CD14-positive monocyte (primary cell): ENCODE measurements at places on chromosomes 1 and 21.
A peak's percentile ranks its signal among the peaks of the same experiment; 100 is the strongest.

DNA sequence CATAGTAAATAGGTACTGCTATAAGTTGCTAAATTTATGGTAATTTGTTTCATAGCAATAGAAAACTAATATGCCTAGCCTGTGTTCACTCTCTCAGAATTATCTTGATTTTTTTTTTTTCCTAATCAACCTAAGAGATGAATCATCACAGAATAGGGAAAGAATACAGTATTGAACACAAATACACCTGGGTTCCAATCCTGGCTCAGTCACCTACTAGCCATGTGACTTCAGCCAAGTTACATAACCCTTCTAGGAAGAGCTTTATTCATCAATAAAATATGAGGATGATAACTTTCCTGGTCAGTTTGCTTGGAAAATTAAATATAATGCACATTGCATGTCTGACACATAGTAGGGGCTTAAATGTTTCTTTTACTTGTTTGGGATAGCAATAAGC is 279.5 kb downstream of the FOXD2 start:
- H3K27me3 ChIP-seq: peaks cover 7% of the 10 kb centered on the region
- no peaks in the 10 kb centered on the region for H3K4me1 ChIP-seq
- DNase-seq: no peak
- H3K27ac ChIP-seq: no peak overlapping the region

GRCh38 chr21:34997294-34997693 is 51.8 kb downstream of the RUNX1 start:
- no peaks in the 10 kb centered on the region for H3K27me3 ChIP-seq
- no peak overlapping the region for H3K4me3 ChIP-seq
- DNase-seq: no peak
- peaks cover 58% of the 10 kb centered on the region for H3K4me1 ChIP-seq

GRCh38 chr1:118993700-118994026 is 5.5 kb upstream of the TBX15 start:
- H3K27ac ChIP-seq: no peak overlapping the region
- H3K4me1 ChIP-seq: no peaks in the 10 kb centered on the region
- H3K4me3 ChIP-seq: no peak overlapping the region

GRCh38 chr1:54099061-54099610 is 45.7 kb downstream of the TCEANC2 start:
- peaks cover 33% of the 10 kb centered on the region for H3K36me3 ChIP-seq
- H3K27me3 ChIP-seq: no peaks in the 10 kb centered on the region
- H3K4me1 ChIP-seq: peaks cover 17% of the 10 kb centered on the region
- no peak for DNase-seq

- no peaks in the 10 kb centered on the region for H3K27me3 ChIP-seq
- H3K4me1 ChIP-seq: no peaks in the 10 kb centered on the region
- H3K27ac ChIP-seq: no peak overlapping the region
Measured at GRCh38 chr1:162722036-162722435, 68.5 kb upstream of the HSD17B7 start.

GRCh38 chr1:46005594-46005993 is 126.8 kb downstream of the PIK3R3 start:
- peaks cover 32% of the 10 kb centered on the region for H3K4me1 ChIP-seq
- H3K36me3 ChIP-seq: peaks cover 19% of the 10 kb centered on the region
- no peak overlapping the region for H3K27ac ChIP-seq

DNA sequence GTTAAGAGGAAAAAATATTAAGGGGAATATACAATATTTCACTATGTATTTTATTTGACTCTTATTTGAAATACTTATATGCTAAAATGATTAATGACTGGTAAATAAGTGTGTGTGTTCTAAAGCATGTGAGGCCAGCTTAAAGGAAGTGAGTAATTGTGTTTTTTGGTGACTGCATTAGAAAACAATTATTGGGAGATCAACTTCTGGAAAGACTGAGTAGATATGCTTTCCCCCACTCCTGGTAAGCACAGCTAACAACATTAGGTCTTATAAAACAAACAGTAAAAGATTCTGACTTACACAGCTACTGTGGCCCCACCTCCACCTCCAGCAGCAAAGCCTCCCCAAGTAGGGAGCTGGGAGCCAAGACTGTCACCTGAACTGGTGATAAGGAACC is 403.0 kb downstream of the SRGAP2C start:
- no peaks in the 10 kb centered on the region for H3K27me3 ChIP-seq
- no peak for DNase-seq
- no peaks in the 10 kb centered on the region for H3K4me1 ChIP-seq
- H3K27ac ChIP-seq: no peak overlapping the region
- no peaks in the 10 kb centered on the region for H3K36me3 ChIP-seq

DNA sequence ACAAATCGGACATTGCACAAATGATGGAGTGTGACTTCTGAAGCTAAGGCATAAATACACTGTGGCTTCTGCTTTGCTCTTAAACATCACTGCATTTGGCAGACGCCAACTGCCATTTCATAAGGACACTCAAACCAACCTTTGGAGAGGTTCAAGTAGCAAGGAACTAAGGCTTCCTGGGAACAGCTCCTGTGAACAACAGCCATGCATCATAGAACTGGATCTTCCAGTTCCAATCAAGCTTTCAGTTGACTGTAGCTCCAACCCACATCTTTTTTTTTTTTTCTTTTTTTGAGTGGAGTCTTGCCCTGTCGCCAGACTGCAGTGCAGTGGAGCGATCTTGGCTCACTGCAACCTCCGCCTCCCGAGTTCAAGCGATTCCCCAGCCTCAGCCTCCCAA is 10.7 kb upstream of the HUNK start:
- DNase-seq: no peak
- no peaks in the 10 kb centered on the region for H3K4me1 ChIP-seq
- H3K27ac ChIP-seq: no peak overlapping the region
- no peak overlapping the region for H3K4me3 ChIP-seq

GRCh38 chr1:93593854-93594602 is 87.6 kb downstream of the BCAR3 start:
- no peak for DNase-seq
- H3K27me3 ChIP-seq: no peaks in the 10 kb centered on the region
- H3K4me1 ChIP-seq: peaks cover 6% of the 10 kb centered on the region
- H3K36me3 ChIP-seq: no peaks in the 10 kb centered on the region
- H3K4me3 ChIP-seq: no peak overlapping the region
- H3K27ac ChIP-seq: no peak overlapping the region

DNA sequence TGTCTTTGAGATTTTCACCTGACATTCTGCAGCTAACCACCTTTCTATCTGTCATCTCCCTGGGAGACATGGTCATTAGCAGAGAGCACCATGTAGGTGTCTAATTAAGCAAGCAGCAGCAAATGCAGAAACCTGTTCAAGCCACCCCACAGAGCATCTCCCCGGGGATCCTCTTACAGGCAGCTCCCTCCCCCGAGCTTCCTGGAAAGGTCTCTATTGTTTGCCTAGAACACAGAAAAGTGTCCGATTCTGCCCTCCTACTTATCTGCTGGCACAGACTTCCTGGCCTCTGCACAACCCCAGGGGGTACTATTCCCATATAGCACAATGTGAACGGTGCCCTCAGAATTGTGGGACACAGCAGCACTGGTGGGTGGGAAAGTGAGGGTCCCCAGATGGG is 46.1 kb downstream of the PLEKHA6 start:
- no peak overlapping the region for H3K27ac ChIP-seq
- DNase-seq: no peak
- H3K36me3 ChIP-seq: no peaks in the 10 kb centered on the region
- H3K4me1 ChIP-seq: no peaks in the 10 kb centered on the region

DNA sequence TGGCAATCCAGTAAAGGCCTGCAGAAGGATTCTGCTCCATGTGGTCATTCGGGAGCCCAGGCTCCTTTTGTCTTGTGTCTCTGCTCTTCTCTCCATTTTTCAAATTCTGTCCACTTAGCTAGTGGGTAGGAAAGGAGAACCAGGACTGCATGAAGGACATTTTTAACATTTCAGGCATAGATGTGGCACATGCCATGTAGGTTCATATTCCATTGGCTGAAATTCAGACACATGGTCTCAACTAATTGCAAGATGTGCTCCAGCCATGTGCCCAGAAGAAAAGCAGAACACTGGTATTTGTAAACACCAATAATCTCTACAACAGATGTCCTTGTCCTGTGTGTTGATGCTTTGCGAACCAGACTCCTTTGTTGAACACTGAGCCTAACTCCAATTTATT is 85.2 kb upstream of the WLS start:
- H3K4me1 ChIP-seq: no peaks in the 10 kb centered on the region
- H3K4me3 ChIP-seq: no peak overlapping the region
- H3K27ac ChIP-seq: no peak overlapping the region
- no peaks in the 10 kb centered on the region for H3K36me3 ChIP-seq
- DNase-seq: no peak
- no peaks in the 10 kb centered on the region for H3K27me3 ChIP-seq

GRCh38 chr1:85027242-85027983 is 20.9 kb downstream of the MCOLN3 start:
- H3K36me3 ChIP-seq: no peaks in the 10 kb centered on the region
- no peak overlapping the region for H3K27ac ChIP-seq
- DNase-seq: no peak
- H3K27me3 ChIP-seq: no peaks in the 10 kb centered on the region
- no peaks in the 10 kb centered on the region for H3K4me1 ChIP-seq

GRCh38 chr1:8137481-8138244 is 111.6 kb upstream of the ERRFI1 start:
- no peak for DNase-seq
- no peaks in the 10 kb centered on the region for H3K36me3 ChIP-seq
- H3K4me1 ChIP-seq: no peaks in the 10 kb centered on the region
- H3K27me3 ChIP-seq: peaks cover 41% of the 10 kb centered on the region
- no peak overlapping the region for H3K4me3 ChIP-seq
- no peak overlapping the region for H3K27ac ChIP-seq

- H3K4me1 ChIP-seq: peaks cover 2% of the 10 kb centered on the region
- H3K27me3 ChIP-seq: no peaks in the 10 kb centered on the region
- DNase-seq: no peak
- H3K4me3 ChIP-seq: no peak overlapping the region
- H3K27ac ChIP-seq: no peak overlapping the region
Measured at GRCh38 chr1:60762176-60762575, 320.2 kb upstream of the NFIA start.

GRCh38 chr1:201711811-201712210 is 117.1 kb upstream of the IPO9 start:
- no peak overlapping the region for H3K4me3 ChIP-seq
- DNase-seq: peak; percentile 16
- H3K27me3 ChIP-seq: no peaks in the 10 kb centered on the region
- H3K4me1 ChIP-seq: peaks cover 61% of the 10 kb centered on the region

DNA sequence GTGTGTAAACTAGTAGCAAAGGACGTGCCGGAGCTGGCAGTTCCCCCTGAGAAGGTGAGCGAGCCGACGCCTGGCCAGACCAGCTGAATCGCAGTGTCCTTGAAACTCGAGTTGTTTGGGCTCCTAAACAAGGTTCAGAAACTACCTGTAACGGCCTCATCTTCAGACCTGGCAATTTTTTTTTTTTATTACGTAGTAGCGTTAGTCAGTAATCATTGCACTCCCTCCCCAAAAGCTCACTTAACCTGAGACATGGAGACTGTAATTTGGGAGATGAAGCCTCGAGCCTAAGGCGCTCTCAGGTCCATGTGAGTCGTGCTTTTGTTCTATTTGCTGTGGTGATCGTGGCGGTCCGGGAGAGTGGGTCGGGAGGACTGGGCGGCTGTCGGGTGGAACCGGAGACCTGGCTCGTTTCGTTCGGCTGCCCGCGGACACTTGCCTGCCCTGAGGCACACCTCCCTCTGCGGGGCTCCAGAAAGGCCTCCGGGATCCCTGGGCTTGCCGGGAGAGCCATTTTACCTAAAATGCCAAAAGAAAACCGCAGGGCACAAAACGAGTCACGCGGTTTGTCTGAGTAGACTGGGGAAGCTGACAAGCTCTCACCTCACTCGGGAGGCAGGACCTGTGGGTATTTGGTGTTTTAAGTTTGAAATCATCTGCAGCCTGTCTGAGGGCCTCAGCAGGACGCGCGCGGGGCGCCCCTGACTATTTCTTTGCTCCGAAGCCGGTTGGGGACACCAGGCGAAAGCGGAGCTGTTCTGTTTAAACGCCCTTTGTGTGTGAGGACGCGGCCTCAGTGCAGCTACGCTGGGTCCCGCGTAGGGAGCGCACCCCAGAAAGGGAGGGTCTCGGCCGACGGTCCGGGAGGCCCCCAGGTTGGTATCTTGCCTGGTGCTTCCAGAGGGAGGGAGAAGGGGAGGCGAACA is 722 bp downstream of the LHX8 start:
- no peak for DNase-seq
- no peak overlapping the region for H3K27ac ChIP-seq
- H3K4me1 ChIP-seq: no peaks in the 10 kb centered on the region

DNA sequence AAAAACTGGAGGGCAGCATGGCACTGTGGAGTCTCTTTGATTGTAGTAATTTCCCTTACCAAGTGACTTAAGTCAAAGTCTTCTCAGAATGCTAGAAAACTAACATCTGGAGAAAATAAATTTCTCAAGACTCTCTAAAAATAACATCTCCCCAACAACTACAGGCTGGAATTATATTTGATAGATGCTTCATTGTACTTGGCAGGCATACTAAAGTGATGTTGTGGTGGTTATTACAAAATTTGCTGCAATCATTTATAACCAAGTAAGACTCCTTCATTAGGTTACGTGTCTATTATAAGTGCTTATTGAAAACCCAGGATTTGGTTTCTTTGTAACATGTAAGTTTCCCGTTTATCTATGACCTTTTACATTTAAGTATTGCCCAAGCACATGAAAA is 132.9 kb upstream of the NRIP1 start:
- H3K4me3 ChIP-seq: no peak overlapping the region
- no peak overlapping the region for H3K27ac ChIP-seq
- H3K27me3 ChIP-seq: no peaks in the 10 kb centered on the region

GRCh38 chr1:230356190-230356589 is 69.9 kb downstream of the PGBD5 start:
- no peak overlapping the region for H3K27ac ChIP-seq
- no peak for DNase-seq
- no peak overlapping the region for H3K4me3 ChIP-seq
- no peaks in the 10 kb centered on the region for H3K36me3 ChIP-seq
- no peaks in the 10 kb centered on the region for H3K27me3 ChIP-seq
- no peaks in the 10 kb centered on the region for H3K4me1 ChIP-seq
